NCI-H1694 (cell line): ENCODE measurements at places on chromosomes 5 and 9.

GRCh38 chr9:72043576-72043975 lies 16.8 kb downstream of the C9orf57 start:
- no peak for DNase-seq

- DNase-seq, result no peak
These were observed 635 bp downstream of the NAA35 start for GRCh38 chr9:85941622-85941940.

GRCh38 chr9:37364751-37365360 lies 57.6 kb upstream of the GRHPR start:
- no peak for DNase-seq

- DNase-seq, result no peak
These were observed 45.3 kb downstream of the CWC27 start for GRCh38 chr5:64814073-64814472.

GRCh38 chr9:2320114-2320513 lies 301.5 kb upstream of the VLDLR start:
- DNase-seq, result no peak

DNA sequence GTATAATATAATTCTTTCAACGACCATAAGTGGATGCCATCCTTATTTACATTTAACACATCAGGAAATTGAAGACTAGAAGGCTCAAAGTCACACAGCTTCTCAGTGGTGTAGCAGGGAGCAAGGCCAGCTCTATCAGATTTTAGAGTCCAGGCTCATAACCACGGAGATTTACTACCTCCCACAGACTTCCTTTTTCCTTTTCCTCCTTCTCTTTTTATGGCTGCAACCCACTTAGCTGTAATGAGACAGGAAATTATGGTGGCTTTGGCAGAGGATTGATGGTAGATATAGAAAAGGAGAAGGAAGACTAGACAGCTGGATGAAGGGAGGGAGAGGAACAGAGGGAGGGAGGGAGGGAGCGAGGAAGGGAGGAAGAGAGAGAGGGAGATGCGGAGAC lies 47.4 kb downstream of the SPEF2 start:
- DNase-seq, result no peak

DNA sequence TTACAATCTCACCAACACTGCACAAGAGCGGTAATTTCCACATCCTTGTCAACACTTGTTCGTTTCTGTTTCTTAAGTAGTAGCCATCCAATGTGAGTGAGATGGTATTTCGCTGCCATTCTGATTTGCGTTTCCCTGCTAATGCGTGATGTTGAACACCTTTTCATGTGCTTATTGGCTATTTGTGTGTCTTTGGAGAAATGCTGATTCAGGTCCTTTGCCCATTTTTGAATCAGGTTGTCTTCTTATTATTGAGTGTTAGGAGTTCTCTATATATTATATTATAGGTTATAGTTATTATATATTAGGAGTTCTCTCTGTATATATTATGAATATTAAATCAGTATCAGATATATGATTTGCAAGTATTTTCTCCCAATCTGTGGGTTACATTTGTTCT lies 59.9 kb upstream of the IRX4 start:
- DNase-seq, result no peak

DNA sequence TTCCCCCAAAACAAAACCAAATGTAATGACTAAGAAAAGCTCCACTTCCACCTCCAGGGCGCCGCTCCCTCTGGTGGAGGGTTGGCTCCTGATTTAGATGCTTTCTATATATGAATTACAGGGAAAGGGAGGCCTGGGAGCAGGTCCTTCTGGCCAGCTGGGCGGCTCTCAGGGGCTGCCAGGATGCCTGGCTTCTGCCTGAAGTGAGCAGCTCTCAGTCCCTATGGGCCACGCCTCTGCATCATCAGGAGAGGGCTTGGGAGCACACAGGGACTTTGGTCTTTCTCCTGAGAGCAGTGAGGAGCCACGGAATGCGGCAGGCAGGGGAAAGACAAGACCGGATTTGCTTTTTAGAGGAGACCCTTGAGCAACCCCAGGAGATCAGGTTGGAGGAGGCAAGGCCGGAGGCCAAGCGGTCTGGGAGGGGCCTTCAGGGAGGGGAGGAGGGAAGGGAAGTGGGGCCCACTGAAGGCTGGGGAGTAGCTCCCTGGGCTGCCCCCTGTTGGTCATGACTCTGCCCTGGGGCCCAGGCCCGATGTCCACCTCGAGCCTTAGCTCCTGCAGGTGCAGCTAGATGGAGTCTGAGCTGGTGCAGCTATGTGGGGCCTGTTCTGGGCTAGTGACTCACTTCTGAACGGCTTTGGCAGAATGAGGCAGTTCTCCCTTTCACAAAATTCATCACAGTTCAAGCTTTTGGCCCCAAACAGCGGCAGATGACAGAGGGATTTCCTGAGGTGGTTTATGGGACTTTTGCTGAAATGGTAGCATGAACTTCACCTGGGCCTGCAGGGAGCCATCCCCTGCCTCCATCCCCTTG lies 11.3 kb upstream of the GRHPR start:
- DNase-seq, result no peak

GRCh38 chr5:100562821-100563220 lies 27.6 kb downstream of the FAM174A start:
- no peak for DNase-seq

DNA sequence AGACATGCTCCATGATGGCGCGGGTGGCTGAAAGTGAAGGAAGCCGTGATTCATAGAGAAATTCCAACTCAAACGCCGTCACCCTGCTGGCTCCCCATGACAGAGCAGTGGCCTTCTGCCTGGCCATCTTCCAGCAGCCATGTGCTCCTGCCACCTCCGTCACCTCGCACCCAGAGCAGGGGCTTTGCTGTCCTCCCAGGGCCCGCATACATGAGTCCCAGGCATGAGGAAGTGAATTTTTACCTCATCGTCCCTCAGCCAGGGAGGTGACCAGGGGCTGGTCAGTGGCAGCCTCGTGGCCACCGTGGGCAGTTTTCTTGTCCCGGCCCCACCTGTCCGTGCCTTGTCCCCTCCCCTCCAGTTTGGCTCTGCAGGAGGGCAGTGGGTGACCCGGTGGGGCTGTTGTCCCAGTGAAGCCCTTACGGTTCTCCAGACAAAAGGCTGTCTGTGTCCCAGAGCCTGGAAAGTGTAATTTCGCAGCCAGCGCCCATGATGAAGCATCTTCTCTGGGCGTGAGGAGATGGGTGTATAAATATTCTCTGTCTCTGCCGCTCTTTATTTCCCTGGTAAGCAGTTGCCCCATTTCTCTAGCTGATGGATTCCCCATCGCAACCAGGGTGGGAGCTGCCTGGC lies 124.0 kb upstream of the LMX1B start:
- no peak for DNase-seq

DNA sequence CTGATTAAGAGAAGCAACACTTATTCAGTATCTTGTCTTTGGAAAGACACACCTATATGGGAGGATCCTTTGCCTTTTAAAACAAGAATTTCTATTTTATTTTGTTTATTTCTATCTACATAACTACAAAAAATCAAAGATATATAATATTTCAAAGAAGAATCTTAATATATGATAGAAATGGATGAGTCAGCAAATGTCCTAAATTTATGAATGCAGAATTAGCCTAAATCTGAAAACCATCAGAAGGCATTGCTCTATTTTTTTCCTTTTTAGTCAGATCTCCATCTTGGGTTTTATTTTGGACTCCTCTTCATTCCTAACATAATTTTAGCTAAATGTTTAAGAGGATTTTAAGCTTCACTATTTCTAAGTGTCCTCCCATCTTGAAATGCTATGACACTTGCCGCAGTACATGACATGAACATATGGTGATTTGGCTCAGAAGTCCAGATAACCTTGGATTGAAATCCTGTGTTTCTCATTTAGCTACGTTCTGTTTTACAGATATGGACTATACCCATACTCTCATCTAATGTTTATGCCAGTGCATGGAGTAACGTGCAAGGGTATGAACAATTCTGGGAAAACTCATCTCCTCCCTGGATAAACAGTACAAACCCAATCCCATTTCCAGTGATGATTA lies 1322.8 kb upstream of the DMAC1 start:
- DNase-seq, result no peak

DNA sequence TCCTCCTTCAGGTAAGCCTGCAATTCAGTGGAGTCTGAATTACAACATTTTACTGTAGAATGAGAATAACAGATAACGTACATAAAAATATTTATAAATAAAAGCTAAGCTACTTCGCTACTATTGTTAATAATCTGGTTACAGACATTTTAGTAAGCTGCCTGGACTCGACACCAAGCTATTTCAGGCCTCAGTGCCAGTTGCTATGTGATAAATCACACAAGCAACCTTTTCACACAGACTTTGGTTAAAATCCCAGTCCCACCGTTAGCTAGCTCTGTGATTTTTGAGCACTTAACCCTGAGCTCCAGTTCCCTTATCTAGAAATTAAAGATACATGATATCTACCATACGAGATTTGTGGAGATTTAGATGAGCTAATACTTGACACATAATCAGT lies 99.9 kb downstream of the RFK start:
- no peak for DNase-seq

GRCh38 chr5:169331292-169331852 lies 30.4 kb upstream of the SLIT3 start:
- no peak for DNase-seq

DNA sequence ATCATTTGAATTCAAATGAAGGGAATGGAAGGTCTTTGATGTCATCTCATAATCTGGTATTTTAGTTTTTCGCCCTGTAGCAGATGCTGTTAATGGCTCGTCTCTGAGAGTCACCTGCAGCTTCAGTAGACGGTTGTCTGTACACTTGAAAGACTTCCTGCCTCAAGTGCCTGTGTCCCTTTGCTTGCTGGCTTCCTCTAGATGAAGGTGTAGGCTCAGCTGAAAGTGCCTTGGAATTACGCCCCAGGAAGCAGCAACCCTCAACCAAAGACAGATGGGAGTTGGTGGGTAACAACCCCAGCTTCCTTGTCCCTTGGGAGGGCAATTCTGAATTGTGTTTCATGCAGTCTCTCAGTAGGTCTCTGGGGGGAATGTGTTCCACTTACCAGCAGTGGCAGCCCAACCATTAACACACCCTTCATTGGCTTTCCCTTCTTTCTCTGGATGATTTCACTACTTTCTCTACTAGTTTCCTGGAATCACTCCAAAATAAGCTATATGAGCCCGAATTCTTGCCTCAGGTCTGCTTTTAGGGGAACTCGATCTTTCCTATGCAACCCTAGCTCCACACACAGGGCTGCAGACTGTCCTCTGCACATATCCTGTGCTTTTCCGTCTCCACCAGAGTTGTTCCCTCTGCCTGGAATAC lies 395.6 kb downstream of the DMAC1 start:
- DNase-seq, result no peak

- DNase-seq, result no peak
These were observed 39.7 kb downstream of the PCSK5 start for GRCh38 chr9:75930190-75930589.

GRCh38 chr9:82894548-82894947 lies 168.4 kb downstream of the RASEF start:
- DNase-seq, result no peak

GRCh38 chr9:25442526-25442925 lies 235.7 kb downstream of the TUSC1 start:
- DNase-seq, result no peak

GRCh38 chr5:172785429-172786088 lies 14.6 kb upstream of the DUSP1 start:
- no peak for DNase-seq

DNA sequence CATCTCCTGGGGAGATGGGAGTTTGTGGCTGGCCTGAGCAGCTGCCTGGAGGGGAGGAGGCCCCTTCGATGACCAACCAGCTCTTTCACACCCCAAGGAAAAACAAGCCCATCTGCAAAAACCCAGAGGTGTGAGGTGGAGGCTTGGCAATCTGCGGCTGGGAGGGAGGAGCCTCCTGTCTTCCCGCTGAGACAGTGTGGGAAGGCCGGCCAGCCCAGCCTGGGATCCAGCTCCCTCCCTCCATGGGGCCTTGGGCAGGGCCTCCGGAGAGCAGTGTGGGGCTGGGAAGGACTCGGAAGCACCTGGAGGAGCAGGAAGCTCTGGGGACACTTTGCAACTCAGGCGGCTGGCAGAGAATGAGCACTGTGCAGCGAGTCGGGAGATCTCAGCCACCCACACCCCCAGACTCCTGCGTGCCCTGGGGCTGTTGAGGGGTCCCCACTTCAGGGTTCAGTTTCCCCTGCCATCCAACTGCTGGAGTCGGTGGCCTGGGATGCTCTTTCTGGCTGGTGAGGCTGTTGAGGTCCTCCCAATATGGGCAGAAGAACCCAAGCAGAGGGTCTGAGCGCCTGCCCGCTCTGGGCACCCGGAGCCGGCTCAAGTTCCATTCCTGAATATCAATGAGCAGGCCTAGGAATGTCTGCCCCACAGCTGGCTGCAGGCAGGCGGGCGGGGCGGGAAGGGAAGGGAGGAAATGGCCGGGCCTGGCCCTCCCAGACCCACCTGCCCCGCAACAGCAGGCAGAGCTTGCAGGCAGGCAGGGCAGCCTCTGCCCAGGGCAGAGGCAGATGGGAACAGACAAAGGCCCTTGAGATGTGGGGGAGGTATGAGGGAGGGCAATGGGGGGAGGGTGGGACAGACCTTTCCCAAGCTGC lies 101.1 kb downstream of the FGF18 start:
- no peak for DNase-seq

DNA sequence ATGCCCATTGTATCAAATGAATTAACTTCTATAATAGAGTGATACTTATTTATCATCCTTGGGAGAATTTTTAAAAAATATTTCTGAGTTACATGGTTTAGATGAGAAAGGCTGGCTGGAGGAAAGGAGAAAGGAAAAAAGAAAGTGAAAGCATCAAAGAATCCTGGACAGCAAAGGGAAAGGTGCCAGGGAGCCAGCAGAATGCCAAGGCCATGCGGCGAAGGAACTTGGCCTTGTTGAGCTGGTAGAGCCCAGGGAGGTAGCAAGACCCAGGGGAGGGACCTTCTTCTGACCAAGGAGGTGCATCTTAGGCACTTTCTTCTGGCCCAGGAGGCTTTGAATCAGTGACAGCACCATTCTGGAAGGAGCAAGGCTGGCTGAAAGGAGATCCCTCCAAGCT lies 240.5 kb downstream of the ENC1 start:
- no peak for DNase-seq

GRCh38 chr5:36418152-36418979 lies 116.7 kb upstream of the RANBP3L start:
- no peak for DNase-seq

- DNase-seq, result no peak
These were observed 19.3 kb downstream of the PCSK5 start for GRCh38 chr9:75909776-75910175.

- no peak for DNase-seq
These were observed 62.3 kb upstream of the SPRY4 start for GRCh38 chr5:142387024-142387682.

GRCh38 chr9:126860757-126861466 lies 473 bp downstream of the ZBTB34 start:
- no peak for DNase-seq

GRCh38 chr5:141783005-141783946 lies 94.9 kb downstream of the PCDH1 start:
- DNase-seq, result no peak

DNA sequence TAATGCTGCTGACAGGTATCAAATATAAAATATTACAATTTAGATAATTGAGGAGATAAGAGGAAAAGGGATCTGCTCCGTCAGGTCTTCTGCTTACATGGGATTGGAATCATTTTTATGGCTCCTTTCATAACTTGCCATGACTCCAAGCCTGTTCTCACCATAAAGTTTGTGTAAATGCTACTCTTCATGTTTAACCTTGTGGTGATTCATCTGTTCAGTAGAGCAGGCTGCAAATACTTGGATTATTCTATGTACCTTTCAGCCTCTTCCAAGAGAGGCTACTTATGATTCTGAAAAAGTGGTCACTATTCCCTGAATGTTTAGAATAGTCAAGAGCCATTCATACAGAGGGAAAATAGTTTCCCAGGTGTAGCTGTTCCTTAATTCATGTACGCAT lies 66.9 kb downstream of the SLC44A1 start:
- no peak for DNase-seq
